Mesenchymal stem cell (in vitro differentiated cells and primary cell): ENCODE measurements at places on chromosomes 2 and 18.
A peak's percentile ranks its signal among the peaks of the same experiment; 100 is the strongest.

DNA sequence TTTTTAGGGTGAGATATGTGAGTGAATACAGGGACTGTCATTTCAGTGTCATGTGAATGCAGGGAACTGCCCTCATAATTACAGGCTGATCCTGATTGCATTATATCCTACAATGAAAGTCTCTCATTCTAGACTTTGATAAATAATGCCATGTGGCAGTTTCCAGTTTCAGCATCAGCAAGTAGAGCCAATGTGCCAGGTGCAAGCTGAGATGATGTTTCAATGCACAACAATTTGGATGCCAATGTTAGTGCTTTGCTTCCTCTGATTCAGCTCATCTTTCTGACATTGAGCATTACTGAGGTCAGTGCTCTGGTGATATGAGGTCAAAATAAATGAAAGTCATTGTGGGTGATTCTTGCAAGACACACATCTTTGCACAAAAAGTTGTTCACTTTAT, 63.7 kb upstream of the TFPI start:
- no peaks in the 10 kb centered on the region for H3K27me3 ChIP-seq
- H3K27ac ChIP-seq: no peak overlapping the region
- no peak overlapping the region for H3K4me3 ChIP-seq
- H3K36me3 ChIP-seq: no peaks in the 10 kb centered on the region
- H3K4me1 ChIP-seq: peaks cover 2% of the 10 kb centered on the region

GRCh38 chr2:45184606-45185005, 175.4 kb upstream of the SIX2 start:
- no peak overlapping the region for H3K27ac ChIP-seq
- no peaks in the 10 kb centered on the region for H3K36me3 ChIP-seq
- H3K27me3 ChIP-seq: no peaks in the 10 kb centered on the region
- H3K4me3 ChIP-seq: no peak overlapping the region
- DNase-seq: peak; percentile 10
- peaks cover 13% of the 10 kb centered on the region for H3K4me1 ChIP-seq

DNA sequence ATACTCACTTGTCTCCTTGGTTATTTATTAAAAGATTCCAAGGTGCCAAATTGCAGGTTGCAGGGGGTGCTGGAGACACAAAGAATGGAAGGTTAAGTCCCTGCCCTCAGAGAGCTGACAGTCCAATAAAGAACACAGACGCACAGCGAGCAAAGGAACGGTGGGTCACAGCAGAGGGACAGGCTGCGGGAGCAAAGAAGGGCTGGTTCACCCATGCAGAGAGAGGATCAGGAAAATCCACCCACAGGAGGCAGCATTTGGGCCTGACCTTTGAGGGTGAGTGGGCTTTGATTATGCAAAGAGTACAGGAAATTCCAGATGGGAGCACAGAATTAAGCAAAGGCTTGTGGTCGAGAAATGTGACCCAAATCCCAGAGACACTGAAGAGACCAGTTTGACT, 45.0 kb downstream of the ZBTB7C start:
- peaks cover 2% of the 10 kb centered on the region for H3K4me1 ChIP-seq
- DNase-seq: no peak
- H3K27ac ChIP-seq: no peak overlapping the region
- no peaks in the 10 kb centered on the region for H3K36me3 ChIP-seq

DNA sequence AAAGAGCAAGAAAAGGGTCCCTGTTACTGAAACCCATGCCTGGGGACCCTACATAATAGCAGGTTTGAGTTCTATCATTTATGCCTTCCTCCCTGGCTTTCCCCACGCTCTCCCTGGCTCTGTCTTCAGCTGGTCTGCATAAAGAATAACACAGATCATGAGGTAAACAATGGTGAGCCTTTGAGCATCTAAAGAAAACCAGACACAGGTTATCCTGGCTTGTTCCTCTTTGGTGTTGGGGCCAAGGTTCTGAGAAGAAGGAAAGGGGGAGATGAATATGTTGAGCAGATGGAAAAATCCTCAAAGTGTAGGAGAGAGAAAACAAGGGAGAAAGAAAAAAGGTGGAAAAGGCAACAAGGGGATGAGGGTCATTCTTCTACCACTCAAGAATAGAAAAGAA, 127.3 kb downstream of the CABYR start:
- no peaks in the 10 kb centered on the region for H3K4me1 ChIP-seq
- no peak for DNase-seq
- no peak overlapping the region for H3K27ac ChIP-seq

- no peaks in the 10 kb centered on the region for H3K36me3 ChIP-seq
- no peaks in the 10 kb centered on the region for H3K27me3 ChIP-seq
- DNase-seq: no peak
- no peak overlapping the region for H3K27ac ChIP-seq
- peaks cover 6% of the 10 kb centered on the region for H3K4me1 ChIP-seq
Measured at GRCh38 chr2:23542230-23542789, 157.3 kb downstream of the KLHL29 start.
